ENCODE measurements at places on chromosomes 2 and 18.

- no peak for DNase-seq
Measured at GRCh38 chr2:176240301-176240700, 28.9 kb upstream of the MTX2 start.

GRCh38 chr18:57150828-57151227 lies 3.9 kb downstream of the BOD1L2 start:
- DNase-seq = no peak

DNA sequence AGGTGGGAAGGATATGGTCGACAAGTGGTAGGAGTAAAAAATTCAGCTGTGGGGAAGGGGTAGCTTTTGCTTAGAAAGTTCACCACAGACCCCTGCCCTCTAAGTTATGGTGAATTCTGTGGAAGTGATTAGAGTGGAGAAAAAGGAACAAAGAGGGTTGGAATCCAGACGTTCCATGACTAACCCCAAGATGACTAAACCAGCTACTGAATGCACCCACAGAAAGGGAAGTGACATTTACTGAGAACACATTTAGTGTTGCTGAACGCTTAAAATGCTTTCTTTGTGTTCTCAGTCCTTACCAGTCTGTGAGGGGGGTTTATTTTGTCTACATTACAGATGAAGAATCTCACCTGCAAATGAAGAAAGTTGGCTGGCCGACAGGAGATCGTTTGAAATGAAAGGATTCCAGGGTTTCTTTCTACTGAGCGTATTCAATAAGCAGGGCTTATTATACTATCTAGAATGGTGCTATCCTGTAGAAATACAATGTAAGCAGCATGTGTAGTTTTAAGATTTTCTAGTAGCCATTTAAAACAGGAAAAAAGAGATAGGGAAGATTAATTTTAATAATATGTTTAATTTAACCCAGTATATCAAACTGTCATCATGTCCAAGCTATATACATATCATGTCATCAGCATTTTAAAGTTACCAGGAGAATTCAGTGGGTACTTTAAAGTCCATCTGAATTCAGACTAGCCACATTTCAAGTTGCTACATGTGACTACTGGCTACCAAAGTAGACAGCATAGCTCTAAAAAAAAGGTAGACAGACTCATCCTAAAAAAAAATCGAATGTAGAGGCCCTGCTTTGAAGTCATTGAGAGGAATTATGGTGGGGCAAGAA lies 60.1 kb downstream of the LIMS1 start:
- DNase-seq = no peak

- no peak for DNase-seq
Measured at GRCh38 chr2:162006337-162006736, 67.7 kb downstream of the DPP4 start.

DNA sequence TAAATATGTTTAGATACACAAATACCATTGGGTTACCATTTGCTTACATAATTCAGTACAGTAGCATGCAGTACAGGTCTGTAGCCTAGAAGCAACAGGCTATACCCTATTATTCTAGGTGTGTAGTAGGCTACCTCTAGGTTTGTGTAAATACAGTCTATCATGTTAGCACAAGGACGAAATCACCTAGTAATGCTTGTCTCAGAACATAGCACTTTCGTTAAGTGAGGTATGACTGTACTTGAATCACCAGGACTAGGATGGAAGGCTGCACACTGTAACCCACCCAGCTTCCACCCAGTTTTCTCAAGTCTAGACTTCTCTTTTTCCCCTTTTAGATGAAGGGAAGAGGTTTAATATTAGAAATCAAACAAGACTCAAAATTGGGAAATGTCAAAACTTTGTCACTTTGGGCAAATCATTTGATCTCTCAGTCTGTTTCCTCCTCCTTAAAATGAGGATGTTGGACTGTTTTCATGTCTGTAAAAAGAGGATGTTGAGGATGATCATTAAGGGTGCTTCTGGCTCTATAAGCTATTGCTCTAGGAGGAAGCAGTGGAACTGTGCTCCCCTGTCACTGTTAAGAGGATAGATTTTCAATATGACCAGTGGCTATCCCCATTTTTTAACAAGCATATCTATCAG lies 3.7 kb upstream of the SOCS6 start:
- DNase-seq = no peak

DNA sequence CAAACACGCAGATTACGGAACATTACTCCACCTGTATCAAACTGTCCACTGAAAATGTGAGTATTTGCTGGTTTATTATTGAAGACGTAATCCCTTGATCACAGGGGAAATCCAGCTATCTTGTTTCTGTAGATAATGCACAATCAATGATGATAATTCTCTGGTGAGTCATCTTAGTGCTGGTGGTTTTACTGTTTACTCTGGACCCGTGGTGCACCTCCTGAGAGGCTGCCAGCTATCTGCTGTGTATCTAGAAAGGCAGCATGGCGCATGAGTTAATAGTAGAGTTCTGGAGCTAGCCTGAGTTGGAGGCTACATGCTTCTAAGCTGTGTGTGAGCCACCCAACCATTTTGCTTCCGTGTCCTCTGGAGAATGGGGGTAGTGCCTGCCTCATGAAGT lies 6.5 kb downstream of the NCAPH start:
- DNase-seq = no peak

DNA sequence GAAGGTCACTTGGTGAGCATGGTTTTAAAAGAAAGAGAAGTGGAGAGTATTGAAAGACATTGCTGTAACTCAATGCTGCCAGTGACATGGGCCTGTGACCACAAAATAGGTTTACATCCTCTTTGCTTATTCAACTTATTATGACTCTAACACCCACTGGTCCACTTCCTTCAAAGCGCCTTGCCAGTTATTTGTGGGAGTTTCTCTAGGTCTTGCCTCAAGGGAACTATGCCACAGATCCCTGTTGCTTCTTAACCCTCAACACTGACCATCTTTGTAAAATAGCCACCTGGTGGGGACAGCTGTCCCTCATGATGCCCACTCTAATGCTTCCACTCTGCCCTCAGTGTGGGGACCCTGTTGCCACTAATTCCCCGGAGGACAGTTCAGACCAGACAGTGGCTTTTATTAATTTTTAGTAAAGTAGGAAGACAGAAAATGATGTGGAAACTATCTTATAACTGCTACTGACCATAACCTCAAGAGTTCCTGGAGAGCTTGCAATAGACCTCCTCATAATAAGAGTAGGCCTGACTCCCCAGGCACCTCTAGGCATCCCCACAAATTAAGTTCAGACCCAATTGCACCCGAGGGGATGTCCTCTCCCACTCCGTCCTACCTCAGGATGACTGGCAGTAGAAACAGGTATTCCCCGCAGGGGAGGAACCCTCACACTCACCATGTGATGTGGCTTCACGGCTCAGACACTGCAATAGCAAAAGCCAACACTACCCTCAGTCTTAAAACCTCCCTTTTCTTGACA lies 31.3 kb upstream of the SLC25A52 start:
- DNase-seq = peak; percentile 14

GRCh38 chr2:207123335-207123744 lies 42.4 kb downstream of the KLF7 start:
- no peak for DNase-seq

- no peak for DNase-seq
Measured at GRCh38 chr2:7930800-7931635, 750.8 kb upstream of the ID2 start.

DNA sequence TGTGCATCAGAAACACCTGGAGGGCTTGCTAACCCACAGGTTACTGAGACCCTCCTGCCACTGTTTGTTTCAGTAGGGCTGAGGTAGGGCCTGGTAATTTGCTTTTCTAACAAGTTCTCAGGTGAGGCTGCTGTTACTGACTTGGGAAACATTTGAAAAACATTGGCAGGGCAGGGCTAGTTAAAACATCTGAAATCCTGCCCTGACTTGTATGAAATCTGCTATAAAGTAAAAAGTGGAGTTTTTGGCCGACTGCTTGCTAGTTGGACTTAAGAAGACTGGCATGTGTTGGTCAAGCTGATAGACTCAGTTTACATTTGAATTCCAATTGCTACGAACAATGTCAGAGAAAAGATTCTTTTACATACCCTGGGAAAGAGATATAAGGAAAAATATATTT lies 111.6 kb upstream of the DLX2 start:
- no peak for DNase-seq

DNA sequence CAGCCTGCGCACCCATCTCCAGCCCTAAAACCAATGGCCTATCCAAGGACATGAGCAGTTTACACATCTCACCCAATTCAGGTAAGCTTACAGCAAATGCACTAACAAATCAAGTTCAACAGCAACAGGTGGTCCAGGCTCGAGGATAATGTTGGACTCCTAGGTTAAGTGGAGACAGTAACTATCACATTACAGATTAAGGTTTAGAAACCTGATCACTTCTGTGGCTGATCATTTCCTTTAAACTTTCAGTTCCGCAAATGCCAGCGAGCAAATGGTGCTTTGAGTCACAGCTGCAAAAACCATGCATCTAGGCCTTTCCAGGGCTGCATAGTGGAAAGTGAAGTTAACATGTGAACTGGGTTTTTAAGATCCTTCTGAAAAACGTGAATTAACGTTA lies 259.4 kb downstream of the GBX2 start:
- peak; percentile 42 for DNase-seq

DNA sequence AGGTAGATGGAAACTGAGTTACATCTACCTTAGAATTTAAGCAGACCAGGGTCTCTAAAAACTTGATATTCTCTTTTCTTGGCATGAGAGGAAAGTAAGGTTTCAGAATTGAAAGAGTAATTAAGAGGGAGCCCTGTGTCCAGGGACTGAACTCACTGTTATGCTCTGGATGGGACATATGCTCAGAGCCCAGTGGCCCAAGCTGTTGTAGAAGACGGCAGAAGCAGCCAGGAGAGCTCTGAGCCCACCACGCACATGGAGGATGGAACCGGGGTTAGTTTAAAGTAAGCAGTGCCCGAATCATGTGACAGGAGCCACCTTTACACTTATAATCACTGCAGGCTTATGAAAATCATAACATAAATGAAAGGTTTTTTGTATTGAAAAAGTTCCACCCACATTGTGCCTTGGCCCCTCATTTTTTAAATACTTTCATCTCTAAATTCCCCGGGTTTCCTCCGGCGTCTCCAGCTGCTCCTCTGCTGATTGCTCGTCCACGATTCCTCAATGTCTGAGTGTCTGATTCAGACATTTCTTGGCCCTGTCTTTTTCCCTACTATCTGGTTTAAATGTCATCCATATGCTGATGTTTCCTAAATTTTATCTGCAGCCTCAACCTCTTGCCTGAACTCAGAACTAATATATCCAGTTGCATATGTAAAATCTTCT lies 36.1 kb upstream of the SPTBN1 start:
- DNase-seq = no peak

DNA sequence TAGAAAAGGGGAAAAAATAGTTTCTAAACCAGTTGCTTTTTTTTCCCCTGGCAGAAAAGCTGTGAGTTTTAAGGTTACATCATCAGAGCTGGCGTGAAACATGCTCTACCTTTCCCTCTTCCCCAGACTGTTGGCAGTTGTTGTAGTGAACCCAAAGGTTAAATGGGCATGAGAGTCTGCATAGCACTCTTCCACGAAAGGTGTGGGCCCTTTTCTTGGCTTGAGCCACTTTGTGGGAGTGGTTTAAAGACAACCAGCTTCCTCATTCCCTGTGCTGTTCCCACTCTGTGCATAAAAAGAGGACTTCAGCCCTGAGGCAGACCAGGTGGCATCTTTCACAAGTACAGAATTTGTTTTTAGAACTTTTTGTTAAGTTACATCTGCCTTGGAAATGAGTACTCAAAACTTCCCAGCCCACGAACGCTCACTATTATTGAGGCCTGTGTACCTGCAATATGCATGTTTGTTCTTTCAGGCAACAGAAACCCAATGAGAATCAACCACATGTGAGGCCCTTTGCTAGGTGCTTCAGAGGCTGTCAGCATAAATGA lies 243.8 kb downstream of the BABAM2 start:
- no peak for DNase-seq

GRCh38 chr2:113309655-113310387 lies 31.1 kb upstream of the PAX8 start:
- no peak for DNase-seq

DNA sequence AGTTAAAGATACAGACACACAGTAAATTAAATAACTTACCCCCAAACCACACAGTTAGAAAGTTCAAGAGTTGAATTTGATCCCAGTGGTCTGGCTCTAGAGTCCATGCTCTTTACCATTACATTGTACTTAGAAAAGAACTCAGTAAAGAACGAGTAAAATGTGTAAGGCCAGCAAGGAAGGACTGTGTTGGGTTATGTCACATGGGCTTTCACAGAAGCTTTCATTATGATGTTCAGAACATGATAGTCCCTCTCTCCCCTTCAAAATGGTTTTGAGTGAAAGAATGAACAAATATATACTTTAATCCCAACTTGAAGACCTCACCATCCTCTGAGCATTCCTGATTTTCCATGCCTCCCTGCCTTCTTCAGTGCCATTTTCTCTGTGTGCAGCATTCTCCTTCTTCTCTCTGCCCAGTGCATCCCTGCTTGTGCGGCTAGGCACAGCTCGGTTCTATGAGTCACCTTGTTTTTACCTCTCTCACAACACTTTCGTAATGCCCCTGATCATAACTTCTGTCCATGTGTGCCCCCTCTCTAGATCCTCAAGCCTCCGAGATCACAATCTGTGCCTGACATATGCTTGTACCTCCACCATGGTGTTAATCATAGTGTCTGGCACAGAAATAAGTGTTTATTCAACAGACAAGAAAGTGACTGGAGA lies 22.0 kb downstream of the RASGRP3 start:
- no peak for DNase-seq

GRCh38 chr2:45849491-45850283 lies 198.2 kb downstream of the PRKCE start:
- no peak for DNase-seq

DNA sequence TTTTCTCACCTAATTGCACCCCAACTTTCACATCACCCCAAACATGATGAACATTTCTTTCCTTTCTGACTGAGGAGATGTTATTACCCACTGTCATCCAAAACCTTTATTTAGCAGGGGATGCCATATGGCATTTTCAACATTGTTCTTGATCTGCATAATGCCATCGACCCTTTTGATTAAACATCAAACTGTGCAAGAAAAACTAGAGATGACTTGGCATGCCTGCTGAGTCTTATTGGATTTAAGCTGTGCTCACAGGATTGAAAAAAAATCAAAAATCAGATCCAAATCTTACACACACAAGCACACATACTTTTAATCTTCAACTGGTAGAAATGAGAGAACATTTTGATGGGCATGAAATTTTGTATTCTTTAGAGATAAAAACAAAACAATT lies 536.0 kb downstream of the TMX3 start:
- no peak for DNase-seq

GRCh38 chr2:55879976-55880375 lies 43.6 kb downstream of the EFEMP1 start:
- no peak for DNase-seq

DNA sequence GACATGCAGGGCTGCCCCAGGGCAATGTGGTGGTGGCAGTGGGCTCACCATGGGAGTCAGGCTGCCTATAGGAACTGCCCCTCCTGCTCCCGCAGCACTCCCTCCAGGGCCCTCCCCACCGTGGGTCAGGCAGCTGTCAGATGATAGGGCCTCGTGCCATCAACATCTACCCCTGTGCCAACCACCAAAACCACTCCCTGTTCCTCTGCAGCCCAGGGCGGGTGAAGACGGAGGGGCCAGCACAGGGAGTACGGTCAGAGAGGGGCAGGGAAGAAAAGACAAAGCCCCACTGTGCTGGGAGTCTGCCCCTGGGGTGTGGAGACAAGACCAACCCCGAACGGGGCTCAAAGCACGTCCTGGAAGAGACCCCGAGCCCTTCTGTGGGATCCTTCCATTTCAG lies 97.4 kb downstream of the TNS1 start:
- DNase-seq = no peak

All from RPMI8226 (cell line).